GM23338 (cell line): ENCODE measurements at places on chromosomes 1 and 21.

DNA sequence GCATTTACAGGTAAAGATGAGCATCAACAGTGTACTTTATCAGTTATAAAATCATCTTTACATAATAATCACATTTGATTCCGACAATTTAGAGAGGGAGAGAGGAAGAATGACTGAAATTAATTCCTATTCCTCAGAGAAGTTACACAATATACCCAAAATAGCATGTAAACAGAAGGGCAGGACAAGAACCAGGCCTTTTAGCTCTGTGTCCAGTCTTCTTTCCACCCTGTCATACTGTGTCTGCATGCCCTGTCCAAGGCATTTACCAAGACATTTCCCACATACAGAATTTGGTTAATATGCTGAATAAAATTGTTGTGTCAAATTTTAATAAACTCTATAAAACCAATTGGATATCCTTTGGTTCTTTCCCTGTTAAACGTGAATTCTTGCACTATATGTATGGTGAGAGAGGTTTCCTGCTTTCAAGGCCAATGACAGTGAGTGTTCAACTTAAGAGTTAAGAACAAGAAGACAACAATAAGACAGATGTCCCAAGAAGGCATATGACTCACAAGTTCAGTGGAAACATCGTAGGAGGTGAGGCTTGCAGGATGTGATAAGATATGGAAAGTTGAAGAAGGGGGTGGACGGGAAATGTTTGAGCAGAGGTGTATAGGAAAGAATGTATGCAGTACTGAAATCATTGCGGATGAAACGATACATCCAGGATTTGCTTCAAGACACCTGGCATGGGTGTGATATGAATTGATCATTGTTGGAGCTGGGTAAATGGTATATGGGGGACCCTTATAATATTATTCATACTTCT lies 20.8 kb downstream of the LRRC8B start:
- no peak for DNase-seq

DNA sequence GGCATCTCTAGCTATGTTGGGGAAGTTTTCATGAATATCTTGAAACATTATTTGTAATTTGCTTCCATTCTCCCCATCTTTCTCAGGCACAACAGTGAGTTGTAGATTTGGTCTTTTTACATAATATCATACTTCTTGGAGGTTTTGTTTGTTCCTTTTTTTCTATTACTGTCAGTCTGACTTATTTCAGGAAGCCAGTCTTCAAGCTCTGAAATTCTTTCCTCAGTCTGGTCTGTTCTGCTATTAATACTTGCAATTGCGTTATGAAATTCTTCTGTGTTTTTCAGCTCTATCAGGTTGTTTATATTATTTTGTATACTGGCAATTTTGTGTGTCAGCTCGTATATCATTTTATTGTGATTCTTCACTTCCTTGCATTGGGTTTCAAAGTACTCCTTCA lies 424.6 kb upstream of the PTBP2 start:
- DNase-seq = no peak

GRCh38 chr1:50419192-50419906 lies 3.9 kb downstream of the DMRTA2 start:
- DNase-seq = peak; percentile 72

GRCh38 chr1:66943361-66943969 lies 18.7 kb downstream of the MIER1 start:
- DNase-seq = no peak

GRCh38 chr21:42421018-42421793 lies 17.5 kb downstream of the UBASH3A start:
- no peak for DNase-seq

DNA sequence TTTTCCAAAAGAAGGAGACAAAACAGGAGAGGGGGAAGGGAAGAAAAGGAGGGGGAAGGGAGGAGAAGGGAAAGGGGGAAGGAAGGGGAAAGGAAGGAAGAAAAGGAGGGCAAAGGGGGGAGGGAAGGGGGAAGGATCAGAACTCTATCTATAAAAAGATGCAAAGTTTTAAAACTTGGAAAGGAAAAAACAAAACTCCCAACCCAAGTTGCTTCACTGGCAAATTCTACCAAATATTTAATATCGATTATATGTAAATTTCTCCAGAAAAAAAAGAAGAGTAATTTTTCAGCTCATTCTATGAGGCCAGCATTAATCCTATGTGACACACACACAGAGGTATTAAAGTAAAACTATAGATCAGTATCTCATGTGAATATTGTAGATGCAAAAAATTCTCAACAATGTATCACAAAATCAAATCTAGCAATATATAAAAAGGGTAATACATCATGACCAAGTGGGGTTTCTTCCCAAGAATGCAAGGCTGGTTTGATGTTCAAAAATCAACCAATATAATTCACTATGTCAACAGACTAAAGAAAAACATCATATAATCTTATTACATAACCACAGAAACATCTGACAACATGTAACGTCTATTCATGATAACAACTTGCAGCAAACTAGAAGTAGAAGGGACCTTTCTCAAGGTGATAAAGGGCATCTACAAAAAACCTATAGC lies 57.9 kb downstream of the MAN1A2 start:
- no peak for DNase-seq

DNA sequence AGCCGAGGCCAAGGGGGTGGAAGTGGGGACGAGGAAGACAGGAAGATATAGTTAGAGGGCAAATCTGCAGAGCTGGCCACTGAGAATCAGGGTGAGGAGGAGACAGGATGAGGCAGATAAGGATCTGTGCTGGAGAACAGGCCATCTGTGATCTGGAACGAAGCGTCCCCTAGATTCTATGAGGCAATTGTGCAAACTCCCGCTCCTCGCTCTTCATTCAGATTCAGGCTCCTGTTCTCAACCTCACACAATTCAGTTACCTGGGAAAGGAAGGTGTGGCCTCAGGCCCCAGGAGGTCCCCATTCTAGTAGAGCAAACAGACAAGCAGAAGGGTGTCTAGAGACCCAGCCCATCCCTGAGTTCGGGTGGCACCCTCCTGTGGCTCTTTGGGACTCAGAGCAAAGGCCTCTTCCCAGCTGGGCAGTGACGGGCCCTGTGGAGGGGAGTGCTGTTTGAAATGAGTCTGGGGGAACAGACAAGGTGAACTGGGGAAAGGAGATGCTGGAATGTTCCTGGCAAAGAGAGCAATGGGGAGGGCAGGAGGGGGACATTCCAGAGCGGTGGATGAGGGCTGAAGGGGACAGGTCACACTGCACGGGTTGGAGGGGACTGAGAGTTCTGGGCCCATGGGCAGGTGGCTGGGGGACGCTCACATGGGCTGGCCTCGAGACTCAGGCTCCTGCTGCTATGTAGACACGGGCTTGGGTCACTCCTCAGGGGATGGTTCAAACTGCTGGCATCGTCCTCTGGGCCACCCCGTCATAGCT lies 39.9 kb upstream of the AJAP1 start:
- DNase-seq = no peak

GRCh38 chr1:40755067-40755466 lies 28.5 kb upstream of the KCNQ4 start:
- DNase-seq = no peak

GRCh38 chr1:185942961-185943360 lies 208.8 kb downstream of the HMCN1 start:
- no peak for DNase-seq

- no peak for DNase-seq
These were observed 14.3 kb upstream of the DDX59 start for GRCh38 chr1:200684015-200684414.

GRCh38 chr1:238953448-238954010 lies 432.8 kb upstream of the CHRM3 start:
- DNase-seq = no peak

- no peak for DNase-seq
These were observed 124.9 kb upstream of the IFFO2 start for GRCh38 chr1:19081218-19081893.

DNA sequence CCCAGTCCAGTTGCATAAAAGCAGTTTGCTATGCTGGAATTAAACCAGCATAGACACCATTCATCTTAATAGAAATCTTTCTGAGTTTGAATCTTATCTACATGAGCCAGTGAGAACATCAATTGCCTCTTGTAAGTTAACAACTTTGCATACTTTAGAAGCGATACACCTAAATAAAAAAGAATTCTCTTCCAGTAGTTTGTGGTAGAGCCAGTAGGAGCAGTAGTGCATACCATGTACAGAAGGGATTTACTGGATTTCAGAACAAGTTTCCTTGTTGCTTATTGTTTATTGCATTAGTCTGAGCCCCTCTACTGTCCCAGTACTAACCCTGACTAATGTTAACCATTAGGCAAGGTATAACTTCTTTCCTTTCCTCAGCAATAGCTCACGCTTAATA lies 313.1 kb downstream of the TGFB2 start:
- no peak for DNase-seq

- DNase-seq = peak; percentile 80
These were observed 9.9 kb downstream of the RNF223 start for GRCh38 chr1:1063945-1064831.

DNA sequence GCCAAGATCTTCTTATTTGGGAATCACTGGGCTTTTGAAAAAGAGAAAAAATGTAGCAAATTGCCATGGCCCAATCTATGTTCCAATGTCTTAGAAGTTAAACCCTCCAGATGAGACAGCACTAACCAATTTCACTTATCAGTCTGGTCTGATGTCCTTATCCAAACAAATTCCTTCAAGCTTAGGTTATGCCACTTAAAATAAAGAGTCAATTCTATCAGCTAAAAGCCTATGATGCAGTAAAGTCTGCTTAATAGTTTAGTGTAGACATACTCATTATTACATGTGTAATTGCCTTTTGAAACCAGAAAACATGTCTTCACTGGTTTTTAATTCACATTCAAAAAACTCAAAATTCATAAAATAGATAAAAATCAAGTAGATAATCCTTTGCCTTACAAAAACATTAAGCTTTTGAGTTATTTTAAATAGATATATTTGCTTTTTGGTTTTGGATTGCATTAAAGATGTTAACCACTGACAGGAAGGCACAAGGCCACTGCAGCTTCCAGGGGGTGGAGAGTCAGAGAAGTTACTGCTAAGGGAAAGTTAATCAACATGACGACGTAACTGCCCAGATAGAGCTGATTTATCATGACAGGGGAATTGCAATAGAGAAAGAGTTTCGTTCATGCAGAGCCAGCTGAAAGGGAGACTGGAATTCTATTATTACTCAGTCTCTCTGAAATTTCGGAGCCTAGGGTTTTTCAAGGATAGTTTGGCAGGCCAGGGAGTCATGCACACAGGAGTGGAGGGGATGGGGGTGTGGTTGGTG lies 106.1 kb downstream of the MAP3K21 start:
- DNase-seq = peak; percentile 10

DNA sequence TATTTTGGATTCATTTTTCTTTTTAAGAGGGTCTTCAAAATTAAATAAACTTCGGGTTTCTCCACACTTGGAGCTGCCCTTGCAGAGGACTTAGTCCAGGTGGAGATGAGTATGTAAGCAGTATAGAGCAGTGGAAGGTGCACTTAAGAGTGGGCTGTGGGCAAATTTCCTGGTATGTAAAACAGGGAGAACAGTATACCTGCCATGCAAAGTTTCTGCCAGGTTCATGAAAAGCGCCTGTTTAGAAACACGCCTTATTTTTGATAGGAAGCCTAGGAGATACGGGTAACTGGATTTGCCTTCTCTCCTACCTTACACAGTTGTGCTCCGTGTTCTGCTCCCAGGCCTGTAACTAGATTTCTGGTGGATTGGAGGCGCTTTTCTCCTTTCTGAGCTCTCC lies 1.2 kb downstream of the KDM4A start:
- DNase-seq = no peak

- peak; percentile 75 for DNase-seq
These were observed 154.2 kb downstream of the ZP4 start for GRCh38 chr1:237736372-237737029.

GRCh38 chr1:51592711-51593110 lies 24.2 kb upstream of the OSBPL9 start:
- no peak for DNase-seq

DNA sequence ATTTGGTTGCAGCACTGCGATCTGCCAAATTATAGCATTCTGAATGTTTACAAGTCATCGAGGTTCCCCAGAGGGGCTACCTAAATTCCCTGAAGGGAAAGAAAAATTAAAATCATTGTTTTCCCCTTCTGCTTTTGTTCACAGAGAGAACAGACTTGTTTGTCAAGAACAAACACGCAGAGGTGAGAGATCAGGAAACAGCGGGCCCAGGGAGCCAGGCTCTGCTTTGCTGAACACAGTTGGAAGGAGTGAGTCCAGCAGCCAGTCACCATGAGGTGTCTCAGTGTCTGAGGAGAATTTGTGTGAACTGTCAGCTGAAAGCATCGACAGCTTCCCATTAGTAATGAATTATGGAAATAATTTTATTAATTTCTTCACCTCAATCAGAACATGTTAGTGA lies 52.5 kb downstream of the RWDD3 start:
- DNase-seq = no peak

DNA sequence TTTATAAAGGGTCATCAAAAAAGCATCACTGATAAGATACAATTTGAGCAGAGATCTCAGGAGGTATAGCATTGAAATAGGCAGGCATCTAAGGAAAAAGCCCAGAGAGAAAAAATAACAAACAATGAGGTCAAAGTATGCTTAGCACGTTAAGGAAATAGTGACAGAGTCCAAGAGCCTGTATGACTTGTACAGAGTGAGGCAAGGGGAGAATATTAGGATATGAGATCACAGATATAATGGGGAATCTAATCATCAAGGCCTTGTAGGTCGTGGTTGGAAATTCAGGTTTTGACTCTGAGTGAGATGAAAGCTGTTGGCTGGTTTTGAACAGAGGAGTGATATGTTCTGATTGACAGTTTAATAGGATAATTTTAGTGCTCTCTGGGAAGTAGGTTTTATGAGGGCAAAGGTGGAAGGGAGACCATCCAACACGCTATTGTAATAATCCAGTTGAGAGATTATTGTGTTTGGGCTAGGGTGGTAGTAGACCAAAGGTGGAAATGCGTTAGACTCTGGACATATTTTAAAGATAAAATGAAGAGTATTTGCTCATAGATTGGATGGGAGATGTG lies 644.6 kb upstream of the TMPRSS15 start:
- no peak for DNase-seq

GRCh38 chr1:30586671-30587070 lies 136.7 kb downstream of the MATN1 start:
- DNase-seq = no peak

- no peak for DNase-seq
These were observed 7.1 kb upstream of the ATP13A2 start for GRCh38 chr1:17018849-17019248.

DNA sequence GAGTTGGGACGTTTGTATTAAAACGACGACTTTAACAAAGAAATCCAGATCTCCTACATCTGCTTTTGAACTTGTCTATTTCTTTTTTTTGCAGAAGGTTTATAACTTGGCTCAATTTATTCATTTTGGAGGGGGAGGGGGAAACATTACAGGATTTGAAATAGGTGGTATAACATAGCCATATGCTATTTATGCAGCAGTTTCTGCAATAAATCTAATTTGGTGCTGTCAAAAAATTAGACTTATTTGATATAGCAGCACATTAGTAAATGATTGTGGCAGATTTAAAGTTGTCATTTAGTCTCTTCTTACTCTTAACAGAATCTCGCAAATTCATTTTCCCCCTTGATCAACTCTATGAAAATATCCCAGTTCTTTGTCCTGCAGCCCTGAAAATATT lies 138.2 kb downstream of the SDCCAG8 start:
- no peak for DNase-seq
